ENCODE measurements at places on chromosomes 4 and X.

- no peak for DNase-seq
Observed at GRCh38 chr4:13968723-13969122, 341.2 kb upstream of the BOD1L1 start.

GRCh38 chr4:118810991-118811764, 24.7 kb downstream of the SEC24D start:
- DNase-seq: no peak

DNA sequence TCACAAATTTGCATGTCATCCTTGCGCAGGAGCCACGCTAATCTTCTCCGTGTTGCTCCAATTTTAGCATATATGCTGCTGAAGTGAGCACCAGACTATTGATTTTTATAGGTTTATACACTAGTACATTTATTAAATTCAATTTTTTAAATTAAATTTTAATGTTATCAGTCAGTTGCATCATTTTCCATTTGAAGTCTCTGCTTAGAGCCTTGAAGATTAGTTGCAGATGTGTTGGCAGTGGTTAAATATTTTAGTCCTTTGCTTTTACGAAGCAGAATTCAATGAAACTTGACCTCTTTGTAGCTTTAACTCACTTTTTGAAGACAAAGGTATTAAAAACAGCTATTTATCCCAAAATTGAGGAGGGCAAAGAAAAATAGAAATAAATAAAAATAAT, 16.5 kb downstream of the TRAPPC11 start:
- DNase-seq: no peak

GRCh38 chrX:7568597-7568996, 274.4 kb upstream of the VCX start:
- DNase-seq: no peak

DNA sequence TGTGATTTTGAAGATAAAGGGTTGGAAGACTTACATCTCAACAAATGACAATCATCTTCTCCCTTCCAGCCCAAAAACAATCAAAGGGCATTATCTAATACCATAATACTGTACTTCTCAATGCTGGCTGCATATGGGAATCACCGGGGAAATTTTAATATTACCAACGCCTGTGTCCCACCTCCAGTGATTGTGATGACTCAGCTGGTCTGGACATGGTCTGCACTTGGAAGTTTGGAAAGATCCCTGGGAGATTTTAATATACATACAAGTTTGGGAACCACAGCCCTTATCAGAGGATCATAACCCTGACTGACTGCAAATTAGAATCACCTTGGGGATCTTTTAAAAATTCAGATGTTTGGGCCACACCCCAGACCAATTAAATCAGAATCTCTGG, 29.9 kb downstream of the ARL13A start:
- DNase-seq: no peak

DNA sequence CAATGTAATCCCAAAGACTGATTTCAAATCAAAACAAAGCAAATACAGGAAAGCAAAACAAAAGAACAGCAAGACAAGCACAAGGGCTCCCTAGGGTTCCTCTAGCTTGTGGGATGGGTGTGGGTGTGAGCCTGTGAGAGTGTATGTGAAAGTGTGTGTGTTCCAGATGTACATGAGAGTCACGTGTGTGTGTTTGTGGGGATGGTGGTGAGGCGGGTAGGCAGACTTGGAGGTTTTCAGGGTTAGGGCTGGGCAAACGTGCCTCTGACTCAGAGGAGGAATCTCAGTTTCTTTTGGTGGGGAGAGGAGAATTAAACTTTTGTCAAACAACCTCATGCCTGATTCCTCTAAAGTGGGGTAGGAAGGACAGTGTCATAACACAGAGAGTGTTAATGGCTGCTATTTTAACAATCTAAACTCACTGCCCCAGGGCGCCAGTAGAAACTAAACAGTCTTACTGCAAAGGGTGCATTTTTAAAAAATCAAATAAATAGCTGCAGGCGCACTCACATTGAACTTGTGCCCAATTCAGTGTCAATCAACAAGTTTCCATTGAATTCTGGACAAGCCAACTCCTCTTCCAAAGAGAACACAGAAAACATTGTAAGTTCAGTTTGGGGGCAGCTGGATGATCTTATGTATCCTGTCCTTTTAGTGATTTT, 51.8 kb downstream of the CHRDL1 start:
- no peak for DNase-seq

GRCh38 chr4:108352664-108353308, 184.1 kb upstream of the LEF1 start:
- DNase-seq: no peak

DNA sequence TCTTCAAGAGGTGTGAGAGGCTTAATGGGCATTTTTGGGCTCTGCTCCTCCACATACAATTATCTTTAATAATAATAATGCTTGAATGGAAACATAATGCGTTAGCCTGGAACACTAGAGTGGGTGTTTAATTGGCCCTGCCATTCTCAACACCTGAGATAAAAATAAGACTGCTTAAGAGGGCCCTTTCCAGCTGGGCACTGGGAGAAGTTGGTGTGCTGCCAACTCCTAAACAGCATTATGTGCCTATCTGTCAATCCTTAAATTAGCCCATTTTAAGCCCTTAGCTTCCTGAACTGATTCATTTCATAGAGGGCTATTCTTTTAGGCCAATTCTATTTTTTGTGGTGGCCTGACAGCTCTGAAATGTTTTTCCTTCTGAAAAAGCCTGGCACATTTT, 211.1 kb upstream of the ZIC3 start:
- DNase-seq: no peak

GRCh38 chr4:76729980-76730379, 168.0 kb downstream of the SOWAHB start:
- DNase-seq: no peak

GRCh38 chr4:160213366-160213765, 1110.5 kb downstream of the RAPGEF2 start:
- DNase-seq: no peak

- no peak for DNase-seq
Observed at GRCh38 chr4:83360018-83360417, 25.4 kb upstream of the HPSE start.

DNA sequence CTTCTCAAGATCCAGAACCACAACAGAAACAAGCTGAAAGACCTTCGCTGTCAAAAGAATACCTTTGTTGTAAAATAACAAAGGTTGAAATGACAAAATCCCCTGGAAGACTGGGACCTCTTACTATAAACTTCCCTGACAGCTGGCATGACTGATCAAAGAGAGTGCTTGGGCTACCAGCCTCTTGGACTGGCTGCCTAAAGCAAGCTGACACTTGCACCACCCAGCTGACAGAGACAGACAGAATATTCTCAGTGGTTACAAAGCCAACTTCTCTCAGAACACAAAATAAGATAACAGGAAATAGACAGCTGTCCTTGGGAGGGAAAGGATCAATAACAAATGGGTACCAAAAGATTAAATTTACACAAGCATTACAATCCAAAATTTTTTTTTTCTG, 241.7 kb upstream of the SPOCK3 start:
- no peak for DNase-seq

GRCh38 chr4:119646347-119647071, 17.9 kb upstream of the PDE5A start:
- no peak for DNase-seq

DNA sequence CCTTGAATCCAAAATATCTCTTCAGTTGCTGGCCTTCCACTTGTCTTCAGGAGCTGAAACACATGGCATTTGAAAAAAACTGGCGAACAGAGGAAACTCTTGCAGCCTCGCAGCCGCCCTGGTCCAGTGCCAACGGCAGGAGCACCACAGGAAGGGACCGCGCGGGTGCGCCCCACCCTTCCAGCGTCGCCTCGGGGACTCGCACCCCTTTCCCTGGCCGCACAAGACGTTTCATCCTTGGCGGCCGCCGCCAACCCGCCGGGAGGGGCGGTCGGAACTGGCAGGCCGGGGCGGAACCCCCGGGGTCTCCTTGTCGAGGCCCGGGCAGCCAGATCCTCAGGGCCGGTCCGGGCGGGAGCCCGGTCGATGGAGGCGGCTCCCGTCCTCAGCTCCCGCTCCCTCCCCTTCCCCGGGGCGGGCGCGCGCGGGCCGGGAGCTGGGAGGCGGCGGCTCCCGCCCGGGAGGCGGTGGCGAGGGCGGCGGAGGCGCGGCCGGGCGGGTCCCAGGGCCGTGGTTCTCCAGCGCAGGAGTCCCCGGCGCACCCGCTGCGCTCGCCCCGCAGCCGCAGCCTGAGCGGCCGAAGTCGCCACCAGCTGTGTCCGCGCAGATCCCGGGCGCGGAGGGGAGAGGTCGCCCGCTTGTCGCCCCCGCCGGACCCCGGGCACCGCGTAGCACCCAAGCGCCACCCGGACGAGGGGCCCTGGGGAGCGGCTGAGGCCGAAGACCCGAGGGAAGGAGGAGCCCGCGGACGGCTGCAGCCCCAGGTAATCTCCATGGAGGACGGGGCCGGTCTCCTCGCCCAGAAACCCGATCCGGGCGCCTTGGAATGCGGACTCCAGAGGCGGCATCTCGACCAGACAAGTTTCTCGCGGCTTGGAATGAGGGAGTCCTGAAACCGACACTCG, 886 bp upstream of the NDST3 start:
- DNase-seq: peak; percentile 48

GRCh38 chrX:101682723-101683122, 23.1 kb upstream of the ARMCX2 start:
- DNase-seq: no peak

- peak; percentile 74 for DNase-seq
Observed at GRCh38 chrX:24149351-24150050, at the start of gene ZFX. Gene ZFX (plus strand): TSS chrX:24149729. CDS start chrX:24172743, 23,014 bp downstream.

DNA sequence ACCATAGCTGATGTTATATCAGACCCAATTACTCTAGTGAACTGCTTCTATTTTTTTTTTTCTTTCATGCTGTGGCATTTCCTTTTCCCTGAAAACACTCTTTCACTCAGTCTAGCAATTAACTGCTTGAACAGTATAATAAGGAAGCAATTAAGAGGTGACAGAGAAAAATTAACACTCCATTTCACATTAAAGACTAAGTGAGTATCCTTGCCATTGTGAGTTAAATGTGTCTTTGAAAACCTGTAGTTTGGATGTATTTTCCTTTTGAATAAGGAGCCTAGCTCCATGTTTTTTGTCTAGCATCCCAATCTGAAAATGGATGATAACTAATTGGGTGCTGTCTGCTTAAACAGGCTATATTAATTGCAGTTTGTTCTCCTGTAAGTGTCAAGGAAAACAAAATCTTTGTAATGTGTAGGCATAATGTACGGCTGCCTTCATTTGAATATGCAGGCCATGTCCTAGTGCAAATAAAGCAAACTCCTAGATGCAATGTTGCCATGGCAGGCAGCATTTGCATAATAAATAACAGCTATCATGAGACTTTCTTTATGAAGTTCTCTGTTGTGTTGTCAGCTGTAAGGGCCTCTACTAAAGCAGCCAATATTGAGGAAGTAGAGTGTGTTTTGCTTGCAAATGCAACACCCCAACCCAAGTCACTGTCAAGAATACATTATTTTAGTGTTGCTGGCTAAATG, 416.7 kb downstream of the ZIC3 start:
- DNase-seq: no peak

DNA sequence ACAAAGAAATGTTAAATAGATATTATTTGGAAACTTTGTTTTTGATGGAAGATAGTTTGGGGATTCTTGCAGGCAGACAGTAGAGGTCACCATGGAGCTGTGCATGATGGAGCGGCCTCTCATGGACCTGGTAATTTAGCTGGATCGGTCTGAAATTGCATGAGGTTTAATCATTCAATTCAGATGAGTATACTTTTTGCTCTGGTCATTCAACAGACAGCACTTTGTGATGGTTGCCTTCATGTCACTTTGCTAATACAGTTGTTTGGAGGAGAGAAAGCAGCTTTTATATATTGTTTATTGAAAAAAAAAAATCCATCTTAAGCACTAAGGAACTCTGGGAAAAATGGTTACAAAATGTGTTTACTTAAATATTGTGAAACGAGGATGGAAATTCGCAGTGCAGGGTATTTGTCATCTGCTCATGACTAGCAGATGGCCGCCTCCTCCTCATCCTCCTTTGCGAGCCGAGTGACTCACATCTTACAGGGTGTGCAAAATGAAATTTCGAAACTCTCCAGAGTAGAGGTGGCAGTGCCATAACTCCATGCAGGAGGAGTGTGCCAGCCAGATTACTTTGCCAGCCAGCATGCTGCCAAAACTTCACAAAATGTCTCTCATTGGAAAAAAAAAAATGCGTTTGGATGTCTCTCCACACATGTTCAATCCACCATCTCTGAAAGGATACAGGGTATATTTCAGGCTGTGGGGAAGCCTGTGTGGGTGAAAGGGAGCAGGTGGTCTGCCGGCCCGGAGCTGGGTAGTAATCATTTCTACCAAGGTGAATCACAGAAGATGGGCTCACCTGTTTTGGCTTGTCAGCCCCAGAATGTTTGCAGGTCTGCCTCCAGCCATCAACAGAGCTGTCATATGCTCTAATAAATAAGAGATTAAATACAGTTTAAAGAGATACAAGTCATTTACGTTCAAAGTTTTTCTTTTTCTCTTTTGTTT, 314.9 kb upstream of the DIPK2B start:
- peak; percentile 42 for DNase-seq

GRCh38 chr4:76007089-76007862, at the start of gene CXCL9:
Gene CXCL9 (minus strand): TSS chr4:76007509. CDS start chr4:76007449, 60 bp downstream.
- DNase-seq: peak; percentile 15

GRCh38 chrX:110216027-110216426, 101.9 kb downstream of the AMMECR1 start:
- DNase-seq: no peak

- no peak for DNase-seq
Observed at GRCh38 chr4:5980436-5981155, 37.6 kb downstream of the C4orf50 start.
